ENCODE measurements at places on chromosomes 3 and 15. TPM values are rescaled to one million over a fixed set of nuclear protein-coding genes. Genes with fewer than 3 reads are reported as not detected.

Gene SELENOK
- 35.1 TPM for total RNA-seq

Gene XYLB
- 20.6 TPM for total RNA-seq

Gene KLHL25
- total RNA-seq = 14.2 TPM

Gene ANKUB1
- total RNA-seq = not detected

Gene PARP15
- total RNA-seq = 9.5 TPM

Gene PML
- 80.2 TPM for total RNA-seq

Gene POTEB
- not detected for total RNA-seq

- no peak for DNase-seq
Measured at GRCh38 chr3:141115789-141116541, 64.8 kb downstream of the SPSB4 start.

DNA sequence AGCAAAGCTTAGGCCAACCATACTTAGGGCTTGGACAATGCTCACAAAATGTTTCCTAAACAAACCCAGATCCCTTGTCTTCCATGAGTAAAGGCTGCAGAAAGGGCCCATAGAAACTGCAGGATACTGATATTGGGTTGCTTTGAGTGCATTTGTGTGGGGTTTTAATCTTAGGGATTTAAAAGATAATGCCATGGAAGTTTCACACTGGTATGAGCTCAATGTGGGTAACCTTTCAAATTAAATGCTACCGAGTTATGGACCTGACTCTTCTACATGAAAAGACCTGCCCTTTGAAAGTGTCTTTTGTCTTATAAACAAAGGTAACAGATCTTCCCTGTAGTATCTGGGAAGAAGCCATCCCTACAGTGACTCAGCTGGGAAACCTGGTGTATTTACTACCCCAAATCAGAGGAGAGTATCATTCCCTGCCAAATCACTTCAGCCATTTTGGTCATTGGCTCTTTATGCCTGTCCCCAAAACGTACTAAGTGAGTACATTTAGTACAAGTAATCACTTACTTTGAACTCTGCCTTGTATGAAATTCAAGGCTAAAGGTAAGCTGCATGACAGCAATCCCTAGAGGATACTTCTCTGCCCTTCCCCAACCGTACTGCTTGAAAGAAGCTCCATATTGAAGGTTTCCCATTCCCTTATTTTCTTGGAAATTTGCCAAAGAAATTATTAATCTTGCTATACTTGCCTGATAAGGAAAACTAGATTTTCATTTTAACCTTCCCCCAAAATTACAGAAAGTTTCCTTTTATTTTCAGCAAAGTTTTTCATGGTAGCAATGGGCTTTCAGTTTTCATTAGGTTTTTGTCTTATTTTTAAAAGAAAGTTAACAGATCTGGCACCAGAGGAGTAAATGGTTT, 7.2 kb downstream of the TM4SF1 start:
- no peak for DNase-seq

- no peak for DNase-seq
Measured at GRCh38 chr15:73771385-73772045, 18.4 kb upstream of the INSYN1 start.

DNA sequence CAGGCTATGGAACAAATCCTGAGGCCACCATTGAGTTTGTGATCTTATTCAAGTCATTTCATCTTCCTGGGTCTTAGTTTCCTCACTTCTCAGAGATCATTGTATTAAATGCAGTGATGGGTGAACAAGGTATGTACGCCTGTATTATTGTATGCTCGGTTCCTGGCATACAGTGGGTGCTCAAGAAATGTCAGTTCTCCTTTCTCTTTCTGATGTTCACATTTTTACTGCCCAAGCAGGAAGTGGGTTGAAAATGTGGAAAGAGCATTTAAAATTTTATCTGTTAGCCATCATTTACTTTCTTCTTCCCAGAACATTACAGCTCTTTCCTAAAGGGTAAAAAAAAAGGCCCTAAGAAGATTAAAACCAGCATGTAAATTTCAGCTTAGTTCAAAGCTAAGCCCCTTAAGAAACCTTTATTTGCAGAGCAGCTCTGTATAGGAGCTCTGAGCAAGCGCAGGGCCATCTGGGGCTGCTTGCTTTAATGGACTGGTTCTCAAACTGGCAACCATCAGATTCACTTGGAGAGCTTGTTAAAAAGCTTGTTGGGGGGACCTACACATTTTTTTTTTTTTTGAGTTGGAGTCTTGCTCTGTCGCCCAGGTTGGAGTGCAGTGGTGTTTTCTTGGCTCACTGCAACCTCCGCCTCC, 179.4 kb downstream of the CHST2 start:
- no peak for DNase-seq

DNA sequence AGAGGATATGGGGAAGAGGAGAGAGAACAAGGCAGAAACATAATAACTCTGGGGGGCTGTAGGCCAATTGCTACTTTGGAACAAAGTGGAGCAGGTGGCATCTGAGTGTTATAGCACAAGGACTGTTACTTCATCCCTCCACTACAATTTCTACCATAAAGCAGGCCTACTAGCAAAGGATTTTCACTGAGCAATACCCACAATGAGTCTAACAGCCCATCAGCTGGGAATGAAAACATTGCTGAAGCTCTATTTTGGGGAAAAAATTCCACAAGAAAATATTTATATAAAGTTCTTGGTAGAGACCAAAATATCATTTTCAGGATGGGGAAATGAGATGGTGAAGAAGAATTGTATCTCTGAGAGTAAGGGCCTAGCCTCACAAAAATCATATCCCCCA, 3.6 kb upstream of the SHC4 start:
- no peak for DNase-seq

DNA sequence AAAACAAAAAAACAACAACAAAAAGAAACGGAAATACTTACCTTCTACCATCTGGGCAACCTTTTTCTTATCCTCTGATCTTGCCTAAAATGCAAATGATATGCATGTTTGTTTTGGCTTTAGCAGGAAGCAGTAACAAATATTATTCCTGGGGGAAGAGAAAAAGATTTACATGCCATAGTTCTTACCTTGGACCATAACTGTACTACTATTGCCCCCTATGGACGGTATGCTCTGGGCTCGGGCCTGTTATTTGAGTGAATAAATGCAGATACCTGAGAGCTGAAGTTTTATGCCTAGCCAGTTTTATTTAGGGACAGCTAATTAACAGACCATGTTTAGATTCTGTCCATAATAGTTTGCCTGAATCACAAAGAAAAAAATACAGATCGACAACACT, 12.6 kb upstream of the STARD5 start:
- DNase-seq = no peak

GRCh38 chr3:41933154-41933676, 28.7 kb downstream of the ULK4 start:
- DNase-seq = no peak

GRCh38 chr15:58383876-58384275, 47.9 kb upstream of the LIPC start:
- no peak for DNase-seq

GRCh38 chr3:185926445-185926844, 11.4 kb downstream of the TRA2B start:
- no peak for DNase-seq

- DNase-seq = no peak
Measured at GRCh38 chr3:14820156-14820555, 1.4 kb downstream of the FGD5 start.

DNA sequence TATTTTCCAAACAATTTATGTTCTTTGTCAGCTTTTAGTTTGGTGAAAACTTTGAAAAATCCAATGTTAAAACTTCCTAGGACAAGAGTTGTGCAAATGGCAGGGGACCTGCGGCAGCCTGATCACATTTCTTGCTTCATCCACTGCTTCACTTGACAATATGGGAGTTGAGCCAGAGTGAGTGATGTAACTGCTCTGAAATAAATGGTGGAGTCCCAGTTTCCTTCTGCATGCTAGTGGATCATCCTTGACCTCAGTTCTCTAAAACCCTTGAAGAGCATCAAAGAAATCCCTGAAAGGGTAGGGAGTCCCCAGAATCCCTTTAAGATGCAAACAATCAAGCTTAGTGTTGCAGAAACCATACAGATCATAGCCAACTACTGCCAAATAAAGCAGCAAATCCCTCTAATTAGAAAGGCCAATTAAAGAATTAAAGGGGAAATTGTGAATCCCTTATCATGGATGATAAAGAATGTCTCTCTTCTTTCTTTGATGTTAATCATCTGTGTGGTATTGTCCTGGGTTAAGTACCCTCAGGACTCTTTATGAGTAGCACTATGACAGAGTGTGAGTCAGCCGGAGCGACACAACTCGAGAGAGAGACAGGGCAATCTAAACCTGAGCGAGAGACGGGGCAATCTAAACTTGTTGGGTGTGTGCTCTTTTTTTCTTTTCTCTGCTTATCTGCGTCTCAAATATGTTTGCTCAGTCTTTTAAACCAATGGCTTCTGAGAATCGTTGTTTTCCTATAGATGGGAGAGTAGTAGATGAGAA, 41.8 kb upstream of the GAP43 start:
- DNase-seq = no peak

GRCh38 chr15:60679256-60679655, 200.3 kb upstream of the ICE2 start:
- no peak for DNase-seq
